ENCODE measurements at places on chromosomes 7 and 10.

DNA sequence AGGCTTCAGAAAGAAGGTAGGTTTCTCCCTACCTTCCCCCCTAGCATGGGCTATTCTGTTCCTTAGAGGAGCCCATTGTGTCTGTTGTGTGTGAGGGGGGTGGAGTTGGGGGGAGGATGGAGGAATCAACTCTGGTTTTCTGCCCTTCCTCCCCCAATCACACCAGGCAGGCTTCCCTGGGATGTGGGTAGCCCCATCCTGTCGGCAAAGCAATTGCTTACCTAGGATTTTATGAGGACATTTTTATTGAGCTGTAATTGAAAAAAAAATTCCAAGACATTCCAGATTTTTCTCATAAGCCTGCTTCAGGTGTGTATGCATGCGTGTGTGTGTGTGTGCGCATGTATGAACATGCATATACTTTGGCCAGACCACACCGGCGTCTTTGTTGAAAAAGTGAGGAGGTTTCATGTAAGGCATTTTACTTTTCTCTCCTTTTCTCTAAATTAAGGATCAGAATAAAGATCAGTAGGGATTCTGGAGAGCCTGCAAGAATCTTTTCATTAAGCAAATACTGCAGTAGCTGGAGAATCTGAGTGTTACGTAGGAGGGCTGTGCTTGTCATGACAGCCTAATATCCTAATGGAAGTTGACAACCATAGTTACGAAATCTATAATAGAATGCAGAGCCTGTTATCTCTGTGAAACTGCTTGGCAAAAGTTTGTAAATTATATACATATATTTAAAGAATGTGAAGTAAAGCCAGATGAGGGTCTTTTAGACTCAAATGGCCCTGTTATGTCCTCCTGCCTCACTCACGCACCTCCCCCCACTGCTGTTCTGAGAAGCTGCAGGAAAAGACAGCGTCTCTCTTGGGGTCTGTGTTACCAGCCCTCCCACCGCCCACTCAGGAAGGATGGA lies 27.3 kb upstream of the SAMD8 start:
- no peak for DNase-seq

- no peak for DNase-seq
These were observed 35.3 kb upstream of the KCNIP2 start for GRCh38 chr10:101878869-101879268.

DNA sequence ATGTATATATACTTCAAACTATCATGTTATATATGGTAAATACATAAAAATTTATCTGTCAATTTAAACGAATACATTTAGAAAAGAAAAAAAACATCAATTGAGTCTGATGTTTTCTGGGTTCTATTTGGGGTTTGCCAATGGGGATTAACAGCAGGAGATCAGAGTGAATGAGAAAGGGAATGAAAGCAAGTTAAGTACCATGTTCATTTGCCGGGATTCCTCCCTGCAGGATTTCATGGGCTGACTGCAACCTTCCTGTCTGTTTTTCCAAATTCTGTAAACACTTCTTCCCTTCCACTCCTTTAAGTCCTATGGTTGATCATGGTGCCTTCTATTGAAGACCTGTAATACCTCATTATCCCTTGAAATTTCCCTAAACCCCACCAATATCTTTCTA lies 33.9 kb upstream of the SEMA3A start:
- no peak for DNase-seq

GRCh38 chr10:72323771-72324191 lies 30.9 kb downstream of the DNAJB12 start:
- no peak for DNase-seq

GRCh38 chr7:696426-696811 lies 30.1 kb upstream of the DNAAF5 start:
- no peak for DNase-seq

DNA sequence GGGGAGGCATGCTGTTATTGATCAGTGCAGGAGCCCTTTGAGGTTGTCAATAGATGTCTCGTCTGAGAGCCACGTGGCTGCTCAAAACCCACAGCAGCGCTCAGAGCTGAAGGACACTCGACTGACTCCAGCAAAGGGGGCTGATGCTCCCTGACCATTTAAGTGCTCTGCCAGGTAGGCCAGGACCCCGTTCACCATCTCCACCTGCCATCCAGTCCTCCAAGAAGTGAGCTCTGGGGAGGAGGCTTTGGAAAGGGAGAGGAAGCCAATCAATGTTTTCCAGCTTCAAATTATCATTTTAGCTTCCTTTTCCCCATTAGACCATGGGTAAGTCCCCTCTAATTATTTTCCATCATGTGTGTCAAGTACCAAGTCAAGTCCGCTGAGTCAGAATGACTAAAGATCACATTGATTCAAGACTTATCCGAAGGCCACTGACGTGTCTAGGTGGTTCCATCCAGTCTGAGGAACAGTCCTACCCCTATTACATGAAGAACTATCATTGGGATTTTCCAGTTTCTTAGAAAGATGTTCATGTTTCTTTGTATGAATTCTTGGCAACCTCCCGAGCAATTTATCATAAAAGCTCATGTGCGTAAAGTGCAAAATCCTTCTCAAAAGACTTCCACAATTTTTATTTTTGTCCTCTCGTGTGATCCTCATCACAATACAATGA lies 302.6 kb upstream of the LYZL1 start:
- DNase-seq, result peak; percentile 61

DNA sequence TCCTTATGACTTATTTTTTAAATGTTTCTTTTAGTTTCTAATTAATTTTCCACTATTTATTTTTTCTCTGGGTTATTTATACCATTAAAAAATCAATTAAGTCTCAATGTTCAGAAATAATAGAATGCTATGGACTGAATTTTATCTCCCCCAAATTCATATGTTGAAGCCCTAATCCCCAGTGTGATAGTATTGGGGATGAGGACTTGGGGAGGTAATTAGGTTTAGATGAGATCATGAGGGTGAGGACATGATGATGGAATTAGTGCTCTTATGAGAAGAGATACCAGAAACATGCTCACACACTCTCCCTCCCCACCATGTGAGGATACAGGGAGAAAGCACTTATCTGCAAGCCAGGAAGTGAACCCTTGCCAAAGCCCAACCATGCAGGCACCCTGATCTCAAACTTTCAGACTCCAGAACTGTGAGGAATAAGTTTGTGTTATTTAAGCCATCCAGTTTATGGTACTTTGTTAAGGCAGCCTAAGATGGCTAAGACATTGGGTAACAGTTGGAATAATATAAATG lies 202.6 kb downstream of the MDFIC start:
- no peak for DNase-seq

DNA sequence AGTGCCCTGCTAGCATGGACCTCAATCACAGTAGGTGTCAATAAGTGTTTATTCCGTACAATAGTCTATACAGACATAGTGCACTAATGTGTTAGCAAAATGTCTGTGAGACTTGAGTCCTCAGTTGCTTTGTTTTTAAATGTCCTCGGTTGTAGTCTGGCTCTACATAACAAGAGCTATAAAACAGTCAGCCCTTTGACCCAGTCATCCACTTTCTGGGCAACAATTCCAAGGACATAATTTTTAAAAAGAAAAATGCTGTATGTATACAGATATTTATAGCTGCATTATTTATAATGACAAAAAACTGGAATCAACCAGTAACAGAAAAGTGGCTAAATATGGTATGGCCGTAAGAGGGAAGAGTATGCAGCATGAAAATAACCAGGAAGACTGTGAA lies 2.8 kb upstream of the PDLIM1 start:
- DNase-seq, result no peak

DNA sequence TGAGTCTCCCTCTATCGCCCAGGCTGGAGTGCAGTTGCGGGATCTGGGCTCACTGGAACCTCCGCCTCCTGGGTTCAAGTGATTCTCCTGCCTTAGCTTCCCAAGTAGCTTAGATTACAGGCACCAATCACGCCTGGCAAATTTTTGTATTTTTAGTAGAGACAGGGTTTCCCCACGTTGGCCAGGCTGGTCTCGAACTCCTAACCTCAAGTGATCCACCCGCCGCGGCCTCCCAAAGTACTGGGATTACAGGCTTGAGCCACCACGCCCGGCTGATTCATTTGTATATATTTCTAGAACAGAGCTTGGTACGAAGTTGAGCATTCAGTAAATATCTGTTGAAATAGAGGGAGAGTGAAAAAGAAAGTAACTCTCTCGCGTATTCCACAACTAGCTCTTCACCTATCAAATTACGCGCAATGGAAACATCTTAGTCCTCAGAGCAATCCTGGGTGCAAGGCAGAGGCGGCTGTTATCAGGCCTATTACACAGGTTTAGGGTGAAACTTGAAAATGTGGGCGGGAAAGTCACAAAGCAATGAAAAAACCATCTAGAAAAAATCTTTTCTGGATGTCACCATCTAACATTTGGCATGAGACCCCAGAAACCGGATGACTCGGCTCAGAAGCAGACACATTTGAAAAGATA lies 707 bp upstream of the GHITM start:
- DNase-seq, result no peak

- DNase-seq, result no peak
These were observed 29.7 kb downstream of the IL15RA start for GRCh38 chr10:5947471-5948207.

GRCh38 chr7:150415161-150416153 lies 35.0 kb upstream of the GIMAP8 start:
- DNase-seq, result no peak

DNA sequence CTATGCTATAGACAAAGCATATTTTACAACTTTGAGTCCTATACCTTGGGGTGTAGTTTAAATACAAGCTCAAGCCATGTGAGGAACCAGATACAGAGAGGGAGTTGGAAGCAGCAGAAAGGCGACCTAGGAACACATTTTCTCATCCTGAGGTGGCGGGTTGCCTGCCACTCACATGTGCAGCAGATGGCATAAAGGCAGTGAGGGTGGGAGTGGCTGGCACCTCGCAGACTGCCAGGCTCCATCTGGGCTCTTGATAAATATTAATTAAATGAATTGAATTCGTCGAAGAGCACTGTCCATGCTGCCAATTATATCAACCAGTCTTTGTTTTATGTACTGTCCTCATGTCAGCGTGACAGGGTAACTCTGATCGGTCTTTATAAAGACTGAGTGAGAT lies 79.0 kb upstream of the SEMA3C start:
- DNase-seq, result no peak

DNA sequence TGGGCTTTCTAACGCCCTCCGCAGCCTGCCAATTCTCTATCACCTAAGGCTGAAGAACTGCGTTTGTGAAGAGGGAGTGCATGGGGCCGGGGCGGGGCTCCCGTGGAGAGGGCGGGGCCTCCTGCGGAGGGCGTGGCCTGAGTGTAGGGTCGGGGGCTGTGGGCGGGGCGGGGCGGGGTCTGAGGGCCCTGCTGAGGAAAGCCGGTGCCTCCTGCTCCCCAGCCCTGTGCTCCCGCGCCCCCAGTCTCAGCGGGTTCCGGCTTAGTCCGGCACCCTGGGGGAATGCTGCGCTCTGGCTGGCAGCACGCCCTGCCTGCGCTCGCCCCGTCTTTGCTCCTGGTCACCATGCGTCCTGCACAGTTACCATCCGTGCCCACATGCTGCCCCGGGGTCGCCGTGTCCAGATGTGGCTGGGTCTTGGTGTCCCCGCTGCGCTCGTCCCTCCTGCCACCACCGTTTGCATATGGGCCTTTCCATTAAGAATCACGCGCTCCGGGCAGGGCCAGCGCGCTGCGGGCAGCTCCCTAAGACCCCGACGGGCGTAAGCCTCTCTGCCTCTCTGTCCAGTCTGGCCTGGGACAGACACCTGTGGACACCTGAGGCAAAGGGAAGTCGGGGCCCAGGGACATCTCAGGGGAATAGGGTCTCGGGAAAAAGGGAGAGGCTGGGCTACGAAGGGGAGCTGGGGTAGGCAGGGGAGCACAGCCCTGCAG lies 144.0 kb upstream of the RET start:
- no peak for DNase-seq

- no peak for DNase-seq
These were observed at the start of gene AP3M1 for GRCh38 chr10:74150204-74150989. Gene AP3M1 (minus strand): TSS chr10:74150828. CDS start chr10:74138379, 12,449 bp downstream.

DNA sequence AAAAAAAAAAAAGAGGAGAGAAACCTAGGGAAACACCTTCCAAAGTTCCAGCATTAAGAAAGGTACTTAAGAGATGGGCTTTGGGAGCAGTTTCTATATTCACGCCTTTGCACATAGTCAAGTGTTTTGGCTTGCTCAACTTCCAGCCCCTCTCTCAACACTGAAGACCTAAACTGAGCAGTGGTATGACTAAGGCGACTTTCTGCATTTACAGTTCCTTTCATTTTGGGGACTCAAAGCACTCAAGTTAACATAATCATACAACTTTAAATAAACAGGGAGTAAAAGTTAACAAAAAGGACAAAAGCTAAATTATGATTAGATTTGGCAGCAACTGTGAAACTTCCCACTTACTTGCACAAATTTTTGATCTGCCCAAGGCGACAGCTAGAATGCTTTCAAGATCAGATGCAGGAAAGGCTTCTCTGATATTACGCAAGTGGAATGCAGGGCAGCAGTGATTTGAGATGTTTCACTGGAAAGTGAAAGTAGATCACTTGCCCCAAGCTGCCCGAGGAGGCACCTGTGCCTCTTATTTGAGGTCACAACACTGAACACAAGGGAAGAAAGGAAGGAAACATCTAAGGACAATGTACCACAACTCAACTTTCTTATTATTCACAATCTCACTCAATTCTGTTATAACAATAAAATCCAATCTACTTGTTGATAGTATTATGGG lies 199.5 kb downstream of the SKAP2 start:
- peak; percentile 36 for DNase-seq

DNA sequence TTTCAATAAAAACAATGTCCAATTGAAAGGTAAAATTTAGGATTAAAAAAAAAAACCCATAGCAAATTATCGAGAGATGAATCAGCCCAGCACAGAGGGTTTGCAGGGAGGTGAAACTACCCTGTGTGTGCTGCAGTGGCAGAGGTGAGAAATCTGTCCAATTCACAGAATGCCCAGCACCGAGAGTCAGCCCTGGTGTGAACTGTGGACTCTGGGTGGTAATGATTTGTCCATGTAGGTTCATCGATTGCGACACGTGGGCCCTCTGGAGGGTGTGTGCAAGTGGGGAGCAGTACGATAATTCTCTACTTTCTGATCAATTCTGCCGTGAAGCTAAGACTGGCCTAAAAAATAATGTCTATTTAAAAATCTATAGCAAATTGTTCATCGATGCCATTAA lies 94.5 kb upstream of the PFKP start:
- DNase-seq, result no peak

- peak; percentile 79 for DNase-seq
These were observed 9.0 kb downstream of the MRPL32 start for GRCh38 chr7:42940985-42941847.

- DNase-seq, result no peak
These were observed 1.0 kb downstream of the EBF3 start for GRCh38 chr10:129962872-129963640.

DNA sequence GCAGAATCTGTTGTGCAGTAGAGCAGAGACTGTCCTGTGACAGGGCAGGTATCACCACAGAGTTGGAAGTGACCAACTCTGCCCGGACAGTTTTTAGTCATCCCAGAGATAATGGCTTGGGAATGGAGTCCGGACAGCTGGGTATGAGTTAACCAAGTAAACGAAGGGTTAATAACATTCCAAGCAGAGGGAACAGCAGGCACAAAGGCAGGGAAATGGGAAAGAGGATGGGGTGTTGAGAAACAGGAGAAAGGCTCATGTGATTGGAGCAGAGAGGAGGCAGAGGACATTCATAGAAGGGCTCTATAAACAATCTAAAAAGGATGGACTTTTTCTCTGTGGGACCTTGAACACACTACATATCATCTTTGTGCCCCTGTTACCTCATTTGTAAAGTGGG lies 132.2 kb upstream of the YAE1 start:
- no peak for DNase-seq

- peak; percentile 53 for DNase-seq
These were observed 2.0 kb upstream of the SFR1 start for GRCh38 chr10:104119996-104120395.

All from PC-3 (cell line).